ENCODE measurements at places on chromosomes 1 and 21.
A peak's percentile ranks its signal among the peaks of the same experiment; 100 is the strongest.

DNA sequence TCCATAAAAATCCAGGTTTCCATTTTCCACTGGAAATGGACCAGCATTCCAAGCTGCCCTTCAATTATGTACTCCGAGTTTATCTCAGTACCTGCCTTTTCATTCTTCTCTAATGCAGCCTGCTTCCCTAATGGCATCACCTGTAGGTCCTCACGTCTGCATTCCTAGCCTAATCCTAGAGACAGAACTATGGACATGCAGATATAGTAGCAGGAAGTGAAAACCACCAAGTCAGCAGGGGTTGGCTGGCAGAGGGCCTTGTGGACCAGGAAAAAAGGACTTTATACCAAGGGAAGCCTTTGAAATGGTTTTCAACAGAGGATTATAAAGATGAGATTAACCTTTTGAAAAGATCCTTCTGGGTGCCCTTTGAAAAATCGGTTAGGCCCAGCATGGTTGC lies 135.7 kb upstream of the L1TD1 start:
- no peak for DNase-seq

GRCh38 chr1:66271216-66271903 lies 262.6 kb upstream of the SGIP1 start:
- DNase-seq: peak; percentile 83

GRCh38 chr1:152537496-152537895 lies 23.2 kb downstream of the CRCT1 start:
- DNase-seq: no peak

GRCh38 chr21:22575165-22575584 lies 1577.0 kb downstream of the NCAM2 start:
- DNase-seq: peak; percentile 31

DNA sequence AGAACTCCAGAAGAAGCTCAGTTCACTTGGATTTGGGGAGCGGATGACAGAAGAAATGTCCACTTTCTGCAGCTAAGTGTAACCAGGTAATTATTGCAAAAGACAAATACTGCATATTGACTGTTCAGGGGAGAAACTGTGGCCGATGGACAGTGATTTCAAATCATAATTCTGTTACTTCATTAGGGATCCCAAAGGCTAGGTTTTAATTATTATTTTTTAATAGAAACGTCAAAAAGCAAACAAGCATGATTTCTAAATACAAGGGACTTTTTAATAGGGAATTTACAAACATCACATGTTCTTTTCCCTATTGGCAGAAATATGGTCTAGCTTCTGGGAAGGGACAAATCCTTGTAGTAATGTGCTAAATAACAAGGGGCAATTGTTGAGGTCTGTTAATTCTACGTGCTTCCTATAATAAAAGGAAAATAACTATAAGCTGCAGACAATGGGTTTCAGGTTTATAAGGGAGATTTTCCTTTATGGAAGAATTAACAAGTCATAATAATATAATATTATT lies 15.5 kb downstream of the DIPK1A start:
- DNase-seq: no peak

DNA sequence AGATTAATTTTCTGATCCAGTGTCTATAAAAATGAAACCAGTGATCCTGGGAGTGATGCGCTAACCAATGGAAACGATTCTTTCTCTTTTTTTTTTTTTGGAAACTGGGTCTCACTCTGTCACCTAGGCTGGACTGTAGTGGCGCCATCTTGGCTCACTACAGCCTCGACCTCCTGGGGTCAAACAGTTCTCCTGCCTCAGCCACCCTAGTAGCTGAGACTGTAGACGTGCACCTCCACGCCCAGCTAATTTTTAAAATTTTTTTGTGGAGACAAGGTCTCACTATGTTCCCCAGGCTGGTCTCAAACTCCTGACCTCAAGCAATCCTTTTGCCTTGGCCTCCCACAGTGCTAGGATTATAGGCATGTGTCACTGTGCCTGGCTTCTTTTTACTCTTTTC lies 3.4 kb upstream of the RCC2 start:
- no peak for DNase-seq

DNA sequence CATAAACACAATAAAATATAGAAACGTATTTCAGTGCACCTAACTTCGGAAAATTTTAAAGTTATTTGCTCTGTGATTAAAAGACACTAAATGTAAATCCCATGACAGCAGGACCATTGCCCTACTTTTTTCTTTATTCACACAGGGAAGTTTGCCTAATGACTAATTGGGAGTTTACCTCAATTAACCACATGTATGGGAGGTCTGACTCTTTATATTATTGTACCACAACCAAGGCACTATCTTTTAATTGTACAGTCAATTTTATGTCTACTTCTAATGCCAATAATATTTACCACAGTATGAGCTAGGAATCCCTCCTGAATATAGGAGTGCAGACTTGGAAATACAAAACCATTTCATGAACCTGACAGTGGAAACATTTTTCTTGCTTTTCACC lies 360.8 kb upstream of the NEGR1 start:
- DNase-seq: no peak

DNA sequence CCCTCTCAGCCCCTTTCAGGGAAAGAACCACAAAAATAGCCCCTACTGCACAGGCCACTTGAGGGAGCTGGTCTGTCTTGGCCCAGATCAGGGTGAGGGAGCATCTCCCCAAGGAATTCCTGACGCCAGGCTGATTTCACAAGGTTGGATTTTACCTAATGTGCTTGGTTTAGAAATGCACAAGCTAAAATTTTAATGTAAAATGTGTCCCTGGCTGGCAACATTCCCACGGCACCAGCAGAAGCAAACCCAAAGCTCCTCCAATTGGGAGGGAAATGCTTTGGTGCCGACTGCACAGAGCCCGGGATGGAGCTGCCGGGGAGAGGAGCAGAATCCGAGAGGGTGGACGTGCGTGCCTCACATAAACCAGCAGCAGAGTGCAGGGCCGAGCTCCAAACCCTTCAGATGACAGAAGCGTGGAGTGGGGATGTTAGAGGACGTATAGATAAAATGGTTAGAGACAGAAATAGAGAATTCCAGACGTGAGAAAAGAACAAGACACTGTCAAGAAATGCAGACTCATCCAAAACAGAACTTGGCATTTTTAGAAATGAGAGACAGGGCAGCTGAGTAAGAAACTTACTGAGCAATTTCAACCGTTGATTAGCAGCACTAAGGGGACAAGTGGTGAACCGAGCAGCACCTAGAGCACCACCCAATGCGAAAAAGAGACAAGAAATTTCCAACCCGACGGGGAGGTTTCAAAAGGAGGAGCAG lies 41.6 kb upstream of the TMEM52 start:
- DNase-seq: no peak

DNA sequence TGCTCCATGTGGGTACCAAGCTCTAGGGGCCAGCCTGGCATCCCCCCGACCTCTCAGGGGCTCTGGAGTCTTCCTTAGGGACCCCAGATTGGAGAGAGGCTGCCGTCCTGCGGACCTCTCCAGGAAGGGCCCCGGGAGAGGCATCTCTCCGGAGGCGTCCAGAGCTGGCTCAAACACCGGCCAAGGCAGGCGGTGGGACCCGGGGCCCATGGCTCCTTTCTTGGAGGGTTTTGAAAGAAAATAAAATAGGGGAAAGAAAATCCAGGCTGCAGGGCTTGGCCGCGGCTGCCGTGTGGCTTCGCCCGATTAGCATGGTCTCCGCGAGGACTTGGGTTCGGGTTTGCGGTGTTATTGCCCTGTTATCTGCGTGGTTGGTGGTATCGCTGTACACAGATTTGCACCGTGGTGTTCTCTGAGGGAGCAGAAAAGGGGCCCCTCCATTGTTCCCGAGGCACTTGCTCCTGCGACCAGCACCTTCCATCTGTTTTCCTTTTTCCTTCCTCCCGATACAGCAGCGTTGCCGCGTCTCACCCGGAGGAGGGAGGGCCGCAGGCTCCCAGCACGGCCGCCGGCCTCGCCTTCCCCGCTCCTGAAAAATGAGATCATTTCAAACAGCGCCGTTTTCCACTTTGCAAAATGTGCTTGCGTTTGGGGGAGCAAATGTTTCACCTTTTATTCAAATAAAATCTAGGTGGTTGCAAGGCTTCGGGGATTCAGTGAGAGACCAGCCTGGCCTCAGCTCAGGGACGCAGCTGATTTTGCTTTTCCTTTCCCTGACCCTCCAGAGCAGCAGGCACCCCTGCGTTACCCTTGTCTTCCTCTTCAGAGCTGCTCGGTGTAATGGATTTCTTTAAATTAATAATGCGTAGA lies 86.3 kb downstream of the PRDM16 start:
- no peak for DNase-seq

- DNase-seq: no peak
These were observed 98.4 kb upstream of the BMP8A start for GRCh38 chr1:39392851-39393573.

- DNase-seq: peak; percentile 59
These were observed 1.4 kb downstream of the JUN start for GRCh38 chr1:58782178-58783089.

GRCh38 chr1:87958716-87959115 lies 630.0 kb downstream of the LMO4 start:
- DNase-seq: no peak

GRCh38 chr1:171188388-171189266 lies 3.5 kb downstream of the FMO2 start:
- peak; percentile 30 for DNase-seq

GRCh38 chr1:35708441-35708921 lies 10.2 kb downstream of the C1orf216 start:
- no peak for DNase-seq

- DNase-seq: no peak
These were observed 1441.7 kb downstream of the PLA2G4A start for GRCh38 chr1:188270497-188270896.

DNA sequence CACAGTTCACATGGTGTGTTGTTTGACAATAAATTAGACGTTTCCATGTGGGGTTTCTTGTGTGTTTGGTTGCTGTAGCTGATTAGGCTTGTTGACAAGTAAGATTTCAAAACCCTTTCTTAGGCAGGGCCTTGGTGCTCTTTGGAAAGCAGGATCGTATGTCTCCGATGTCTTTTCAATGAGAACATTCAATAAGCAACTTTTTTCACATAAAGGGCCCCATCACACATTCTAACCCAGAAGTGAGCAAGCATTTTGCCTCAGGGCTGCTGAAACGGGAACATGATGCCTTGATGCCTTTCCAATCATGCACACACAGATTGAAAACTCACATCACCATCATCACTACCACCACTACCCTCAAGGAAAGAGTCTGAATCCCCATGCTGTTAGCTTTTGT lies 33.1 kb downstream of the LPAR3 start:
- no peak for DNase-seq

GRCh38 chr1:158458263-158458662 lies 3.4 kb upstream of the OR10K1 start:
- DNase-seq: no peak

DNA sequence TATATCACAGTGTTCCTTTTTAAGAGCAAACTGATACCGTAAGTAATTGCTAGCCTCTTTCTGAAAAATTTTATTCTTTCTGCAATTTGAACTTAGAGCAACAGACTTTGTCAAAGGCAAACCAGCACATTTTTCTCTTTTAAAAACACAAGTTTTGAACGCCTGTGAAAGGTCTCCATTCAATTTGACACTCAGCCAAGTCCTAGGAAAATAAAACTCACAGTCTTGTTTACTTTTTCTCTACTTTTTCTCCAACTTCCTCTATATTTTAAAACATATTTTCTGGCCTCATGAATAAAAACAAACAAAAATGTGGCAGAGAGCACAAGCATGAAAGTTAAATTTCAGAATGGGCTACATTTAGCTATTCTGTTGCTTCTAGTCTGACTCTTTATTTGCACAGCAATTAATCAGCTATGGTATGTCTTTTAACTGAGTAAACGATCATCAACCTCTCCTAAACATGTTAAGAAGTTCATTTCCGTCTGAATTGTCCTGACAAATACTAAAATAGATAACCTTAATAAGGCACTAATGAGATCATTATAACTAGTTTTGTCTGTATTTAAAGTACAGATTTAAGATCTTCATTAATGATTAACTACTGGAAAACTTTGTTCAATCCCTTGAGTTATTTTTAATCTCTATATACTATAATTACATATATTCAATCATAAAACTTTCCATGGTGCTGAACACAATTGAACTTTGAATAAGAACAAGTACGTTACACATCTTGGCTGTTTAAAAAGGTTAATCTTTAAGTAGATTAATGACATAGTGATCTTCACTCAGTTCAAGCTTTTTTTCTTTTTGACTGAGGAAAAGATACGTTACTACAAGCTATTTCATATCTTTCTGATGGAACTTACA lies 550.6 kb downstream of the PTBP2 start:
- DNase-seq: peak; percentile 20

DNA sequence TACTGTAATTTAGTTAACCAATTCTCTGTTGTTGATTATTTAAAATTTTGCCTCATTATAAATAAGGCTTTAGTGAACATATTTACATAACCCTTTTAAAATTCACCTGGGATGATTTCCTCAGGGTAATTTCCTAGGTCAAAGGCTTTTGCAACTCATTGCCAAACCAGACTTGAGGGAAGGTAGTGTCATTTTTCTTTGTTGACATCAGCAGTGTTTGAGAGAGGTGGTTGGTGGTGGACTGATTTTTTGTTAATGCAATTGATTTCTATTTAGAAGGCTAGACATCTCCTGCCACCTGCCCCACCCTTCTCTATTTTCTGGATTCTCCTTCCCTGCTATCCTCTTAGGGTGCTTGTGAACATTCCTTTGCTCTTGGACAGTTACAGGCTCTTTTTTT lies 116.8 kb downstream of the HHAT start:
- DNase-seq: no peak

DNA sequence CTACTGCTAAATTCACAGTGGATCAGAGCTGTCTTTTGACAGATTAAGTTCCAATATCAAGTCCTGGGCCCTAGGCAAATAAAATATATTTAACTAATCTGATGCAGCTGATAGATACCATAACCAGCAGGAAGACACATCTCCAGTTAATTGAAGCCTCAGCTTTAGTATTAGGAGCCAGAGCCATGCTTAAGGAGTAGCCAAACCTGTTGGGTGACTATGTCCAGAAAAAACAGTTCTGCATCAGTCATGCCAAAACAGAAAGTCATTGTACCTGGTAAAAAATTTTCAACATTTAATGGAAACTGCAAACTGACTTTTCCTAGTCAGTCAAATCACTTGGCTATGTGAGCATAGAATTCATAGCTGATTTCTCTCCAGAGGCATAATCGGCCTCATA lies 200.5 kb upstream of the RUNX1 start:
- no peak for DNase-seq

- peak; percentile 57 for DNase-seq
These were observed 11.8 kb downstream of the HTR6 start for GRCh38 chr1:19676438-19676922.

- DNase-seq: no peak
These were observed 94.8 kb upstream of the TMPRSS15 start for GRCh38 chr21:18498431-18498830.

- no peak for DNase-seq
These were observed 59.6 kb downstream of the SDCCAG8 start for GRCh38 chr1:243315455-243315854.

GRCh38 chr1:18778437-18778836 lies 81.0 kb downstream of the TAS1R2 start:
- DNase-seq: no peak

- DNase-seq: no peak
These were observed 27.4 kb downstream of the HIVEP3 start for GRCh38 chr1:41891199-41891896.
